ENCODE measurements at places on chromosomes 6 and 20.

GRCh38 chr6:107075951-107076381 lies 39.3 kb downstream of the BEND3 start:
- no peak for DNase-seq

DNA sequence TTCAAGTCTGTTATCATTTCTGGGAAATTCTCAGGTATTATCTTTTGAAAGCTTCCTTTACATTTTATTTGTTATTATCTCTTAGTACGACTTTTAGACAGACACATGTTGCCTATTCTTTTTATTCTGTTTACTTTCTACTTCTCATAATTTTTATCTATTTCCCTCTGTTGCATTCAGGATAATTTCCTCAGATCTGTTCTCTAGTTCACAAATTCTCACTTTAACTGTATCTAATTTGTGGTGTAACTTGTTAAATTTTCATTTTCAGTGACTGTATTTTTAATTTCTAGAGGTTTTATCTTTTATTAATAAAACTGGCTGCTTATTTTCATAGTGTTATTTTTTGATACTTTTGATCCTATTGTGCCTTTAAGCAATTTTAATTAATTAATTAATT lies 16.0 kb downstream of the ATRN start:
- DNase-seq: no peak

- no peak for DNase-seq
Measured at GRCh38 chr20:63628246-63628975, 1.5 kb upstream of the GMEB2 start.

- DNase-seq: no peak
Measured at GRCh38 chr6:31874836-31875572, 3.8 kb downstream of the SLC44A4 start.

DNA sequence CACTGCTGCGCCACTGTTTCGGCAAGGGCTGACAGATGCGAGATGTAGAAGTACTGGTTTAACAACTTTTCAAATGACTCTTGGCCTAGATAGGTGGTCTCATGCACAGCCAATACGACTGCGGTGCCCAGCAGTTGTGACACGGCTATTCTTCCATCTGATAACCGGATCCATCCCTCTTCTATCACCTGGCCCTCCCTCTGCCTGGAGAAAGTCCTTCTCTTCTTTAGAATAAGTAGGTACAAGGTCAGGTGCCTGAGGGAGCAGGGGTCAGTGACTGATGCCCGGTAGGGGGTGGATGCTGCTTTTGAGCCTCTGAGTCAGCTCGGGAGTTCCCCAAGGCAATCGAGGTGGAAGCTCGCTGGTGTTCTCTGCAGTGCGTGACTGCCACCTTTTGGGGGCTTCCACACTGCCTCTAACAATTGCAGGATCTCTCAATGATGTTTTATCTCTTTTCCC lies 166.8 kb upstream of the GRIK2 start:
- no peak for DNase-seq

GRCh38 chr6:138833816-138834539 lies 38.1 kb downstream of the ECT2L start:
- DNase-seq: no peak

- no peak for DNase-seq
Measured at GRCh38 chr20:48632825-48633619, 194.8 kb downstream of the PREX1 start.

GRCh38 chr6:119028091-119028490 lies 50.4 kb downstream of the FAM184A start:
- DNase-seq: no peak

DNA sequence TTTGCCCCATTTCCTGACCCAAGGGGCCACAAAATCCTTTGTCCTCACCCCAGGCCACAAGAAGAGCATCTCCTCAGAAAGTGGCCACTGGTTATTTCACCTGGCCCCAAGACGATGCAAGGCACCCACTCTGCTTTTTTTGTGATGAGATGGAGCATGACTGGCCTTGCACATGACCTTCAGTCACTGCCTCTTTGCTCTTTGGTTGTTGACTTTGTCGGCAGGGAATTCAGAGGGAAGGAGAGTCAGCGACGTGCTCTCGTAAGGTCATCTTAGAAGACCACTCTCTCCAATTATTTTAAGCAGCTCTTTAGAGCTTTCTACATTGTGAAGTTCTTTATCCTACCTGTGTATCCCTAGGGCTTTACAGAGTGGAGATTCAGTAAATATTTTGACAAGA lies 306.7 kb downstream of the PLCB1 start:
- DNase-seq: no peak

GRCh38 chr6:161161889-161162624 lies 111.8 kb downstream of the AGPAT4 start:
- DNase-seq: no peak

DNA sequence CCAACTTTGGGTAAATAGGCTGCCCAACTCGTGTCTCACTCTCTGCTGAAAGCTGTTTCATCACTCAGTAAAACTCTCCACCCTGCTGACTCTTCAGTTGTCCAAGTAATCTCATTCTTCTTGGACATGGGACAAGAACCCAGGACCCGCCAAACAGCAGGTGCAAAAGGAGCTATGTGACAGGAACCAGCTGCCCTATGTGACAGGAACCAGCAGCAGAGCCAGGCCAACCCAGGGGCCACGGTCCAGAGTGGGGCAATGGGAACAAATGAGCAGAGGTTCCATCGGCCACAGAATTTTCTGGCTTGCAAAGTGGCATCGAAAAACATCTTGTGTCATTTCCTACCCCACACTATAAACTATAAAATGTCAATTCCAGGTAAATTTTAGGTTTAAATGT lies 56.5 kb downstream of the MOXD1 start:
- DNase-seq: no peak

DNA sequence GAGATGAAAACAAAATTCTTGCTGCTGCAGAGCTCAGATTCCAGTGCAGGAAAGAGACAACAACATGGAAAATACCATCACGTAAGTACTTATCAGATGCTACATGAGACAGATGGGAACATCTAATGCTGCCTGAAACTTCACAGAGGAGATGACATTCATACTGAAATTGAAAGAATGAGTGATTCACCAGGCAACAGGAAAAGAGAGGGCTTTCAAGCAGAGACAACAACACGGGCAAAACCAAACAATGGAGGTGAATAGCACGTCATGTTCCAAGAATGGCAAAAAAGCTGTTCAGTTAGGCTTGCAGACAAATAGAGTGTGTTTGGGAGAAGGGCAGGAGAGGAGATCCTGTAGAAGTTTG lies 39.3 kb downstream of the GTF2H5 start:
- DNase-seq: no peak

- no peak for DNase-seq
Measured at GRCh38 chr6:1190366-1190765, 121.5 kb upstream of the FOXQ1 start.

DNA sequence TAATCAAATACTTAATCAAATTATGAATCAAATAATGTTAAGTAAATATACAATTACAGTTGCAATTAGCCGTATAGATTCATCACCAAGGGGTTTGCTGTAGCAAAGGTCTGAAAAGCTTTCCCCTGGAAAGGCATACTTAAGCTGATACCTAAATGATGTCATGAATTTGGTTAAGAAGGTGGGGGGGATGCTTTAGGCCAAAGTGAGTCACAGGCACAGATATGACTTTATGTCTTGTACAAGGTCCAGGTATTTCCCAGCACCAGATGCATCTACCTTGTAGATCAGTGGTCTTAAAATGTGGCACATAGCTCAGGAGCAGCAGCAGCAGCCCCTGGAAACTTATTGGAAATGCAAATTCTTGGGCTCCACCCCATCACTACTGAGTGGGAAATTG lies 557.3 kb upstream of the CDH4 start:
- DNase-seq: no peak

DNA sequence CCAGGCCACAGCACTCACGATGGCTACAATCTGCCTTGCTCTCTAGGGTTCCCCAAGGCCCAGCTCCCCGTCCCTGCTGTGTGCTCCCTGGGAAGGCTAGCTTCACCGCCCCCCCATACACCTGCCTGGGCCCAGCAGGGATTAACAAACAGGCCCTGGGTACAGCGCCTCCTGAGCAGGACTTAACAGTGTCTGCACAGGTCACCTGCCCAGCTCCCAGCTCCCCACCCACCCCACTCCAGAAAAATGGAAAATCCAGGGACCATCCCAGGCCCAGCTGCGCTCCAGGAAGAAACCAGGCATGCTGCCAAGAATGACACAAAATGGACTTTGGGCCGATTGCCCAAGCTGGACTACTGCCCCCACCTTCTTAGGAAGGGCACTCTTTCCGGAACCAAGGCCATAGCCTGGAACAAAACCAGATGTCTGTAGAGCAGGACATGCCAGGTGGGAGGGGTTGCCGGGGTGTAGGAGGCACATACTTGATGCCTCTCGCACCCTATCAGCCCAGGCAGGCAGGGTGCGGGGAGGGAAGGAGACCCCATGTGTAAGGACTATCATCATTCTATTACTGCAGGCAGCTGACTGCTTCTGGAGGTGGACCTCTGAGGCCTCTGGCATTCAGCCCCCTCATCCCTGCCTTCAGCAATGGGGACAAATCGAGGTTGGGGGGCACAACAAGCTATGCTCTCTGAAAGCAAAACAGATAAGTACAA lies 104.9 kb downstream of the SNX5 start:
- DNase-seq: no peak

DNA sequence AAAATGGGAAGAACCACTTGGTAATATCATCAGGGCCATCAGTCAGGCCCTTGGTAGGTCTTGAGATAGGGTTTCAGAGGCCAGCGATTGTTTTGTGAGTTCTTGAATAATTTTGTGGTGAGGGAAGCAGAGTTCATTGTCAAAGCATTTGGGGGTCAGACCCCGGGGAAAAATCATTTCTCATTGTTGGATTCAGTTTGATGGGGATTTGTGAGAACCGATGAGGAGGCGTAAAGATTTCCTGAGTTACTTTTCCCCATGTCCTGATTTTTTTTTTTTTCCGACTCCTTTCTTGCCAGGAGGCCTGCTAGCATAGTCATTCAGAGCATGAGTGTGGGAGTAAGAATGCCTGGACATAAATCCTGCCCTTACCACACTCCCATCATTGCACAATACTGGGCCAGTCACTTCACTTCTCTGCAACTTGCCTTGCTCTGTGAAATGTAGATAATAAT lies 60.3 kb downstream of the TSHZ2 start:
- no peak for DNase-seq

- DNase-seq: no peak
Measured at GRCh38 chr6:122200440-122200839, 199.0 kb upstream of the HSF2 start.

DNA sequence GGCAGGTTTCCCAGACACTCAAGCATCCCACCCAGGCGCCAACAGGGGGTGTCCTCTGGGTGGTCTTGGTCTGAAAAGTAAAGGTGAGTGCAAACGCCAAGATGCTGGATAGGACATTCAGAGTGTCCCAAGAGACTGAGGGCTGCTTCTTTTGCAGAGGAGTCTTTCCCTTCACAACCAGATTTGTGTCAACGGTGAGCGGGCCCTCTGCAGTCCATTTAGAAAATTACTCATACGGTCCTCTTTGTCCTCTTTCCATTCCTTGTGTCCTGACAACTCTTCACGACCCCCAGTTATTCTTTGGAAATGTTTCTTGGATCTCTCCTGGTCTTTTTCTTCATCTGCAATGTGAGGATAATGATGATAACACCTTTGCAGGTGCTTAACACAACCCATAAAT lies 257.8 kb downstream of the CDC5L start:
- no peak for DNase-seq

- no peak for DNase-seq
Measured at GRCh38 chr20:58722877-58723627, 30.5 kb downstream of the NPEPL1 start.

GRCh38 chr6:39980839-39981580 lies 46.7 kb upstream of the MOCS1 start:
- peak; percentile 17 for DNase-seq

GRCh38 chr6:49906526-49906925 lies 40.2 kb upstream of the CRISP1 start:
- DNase-seq: no peak

DNA sequence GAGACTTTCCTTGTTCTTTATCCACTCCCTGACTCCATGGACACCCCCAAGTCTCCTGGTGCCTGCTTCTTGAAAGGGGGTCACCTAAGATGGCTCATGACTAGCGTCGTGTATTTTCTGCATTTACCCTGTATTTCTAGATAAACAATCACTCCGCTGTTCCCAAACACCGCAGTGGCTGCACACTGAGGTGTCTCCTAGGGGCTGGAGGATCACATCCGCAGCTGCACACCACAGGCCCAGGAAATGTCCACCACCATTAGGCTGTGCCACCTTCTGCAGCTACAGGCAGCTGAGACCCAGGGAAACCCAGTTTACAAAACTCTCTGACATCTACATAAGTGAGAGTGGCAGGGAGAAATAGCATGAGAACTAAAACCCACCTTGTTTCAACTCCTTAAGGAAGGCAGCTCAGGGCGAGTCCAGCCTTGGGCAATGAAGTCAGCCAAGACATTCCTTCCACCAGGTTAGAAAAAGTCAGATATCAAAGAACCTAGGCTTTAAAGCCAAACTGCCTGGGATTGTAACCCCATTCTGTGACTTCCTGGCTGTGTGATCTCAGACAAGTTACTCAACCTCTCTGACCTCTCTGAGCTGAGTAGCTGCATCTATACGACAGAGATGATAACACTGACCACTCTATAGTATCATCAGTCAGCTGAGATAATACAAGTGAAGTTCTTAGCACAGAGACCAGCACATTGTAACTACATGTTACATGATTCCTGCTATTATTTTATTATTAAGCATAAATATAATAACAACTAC lies 102.2 kb downstream of the SNX5 start:
- no peak for DNase-seq

GRCh38 chr6:435441-436307 lies 44.1 kb downstream of the IRF4 start:
- DNase-seq: no peak

DNA sequence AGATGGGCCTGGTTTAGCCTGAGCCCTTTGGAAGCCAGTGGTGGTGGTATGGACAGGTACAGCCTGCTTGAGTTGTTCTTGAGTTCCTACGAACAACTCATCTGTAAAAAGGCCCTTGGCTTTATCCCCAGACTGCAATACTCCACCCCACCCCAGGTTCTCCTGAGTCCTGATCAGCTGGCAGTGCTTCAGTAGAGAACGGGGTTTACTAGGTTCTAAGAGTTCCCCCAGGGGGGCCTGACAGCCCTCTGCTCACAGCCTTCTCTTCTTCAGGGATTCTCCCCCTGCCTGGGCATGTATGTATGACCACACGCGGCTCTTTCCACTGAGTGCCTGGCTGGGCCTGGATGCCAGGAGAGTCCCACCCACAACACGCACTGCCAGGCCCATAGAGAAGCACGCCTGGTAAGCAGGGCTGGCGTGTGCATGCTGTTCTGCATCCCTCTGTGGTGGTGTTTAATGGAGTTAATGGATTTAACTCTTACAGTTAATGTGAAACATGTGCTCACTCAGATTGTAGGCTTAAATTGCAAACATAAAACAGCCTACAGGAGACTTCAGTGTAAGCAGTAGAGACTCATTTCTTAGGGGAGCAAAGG lies 44.3 kb upstream of the SLC4A11 start:
- no peak for DNase-seq

DNA sequence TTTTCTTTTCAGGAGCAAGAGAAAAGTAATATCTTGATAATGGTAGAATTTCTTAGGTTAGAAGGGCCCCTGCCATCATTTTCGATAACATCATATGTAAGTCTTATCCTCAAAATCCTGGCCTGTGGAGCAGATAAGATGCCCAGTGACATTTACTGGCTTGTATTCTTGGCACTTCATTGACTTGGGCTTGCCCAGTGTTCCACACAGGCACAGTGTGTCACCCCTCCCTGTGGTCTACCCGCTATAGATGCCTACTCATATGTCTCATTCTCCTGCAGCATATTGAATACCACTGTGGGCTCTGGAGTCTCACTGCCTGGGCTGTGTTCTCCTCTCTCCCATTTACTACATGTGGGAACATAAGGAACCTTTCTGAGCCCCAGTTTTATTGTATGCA lies 105.0 kb downstream of the GRM1 start:
- DNase-seq: no peak

- DNase-seq: no peak
Measured at GRCh38 chr6:33872761-33873160, 69.0 kb upstream of the MLN start.

All from CD4-positive, CD25-positive, alpha-beta regulatory T cell (primary cell).